Activated T-cell treated with anti-CD3 and anti-CD28 coated beads for 24 hours (primary cell): ENCODE measurements at places on chromosomes 7 and 10.
A peak's percentile ranks its signal among the peaks of the same experiment; 100 is the strongest.

GRCh38 chr10:78623578-78624215 lies 445.1 kb upstream of the ZMIZ1 start:
- DNase-seq = no peak

DNA sequence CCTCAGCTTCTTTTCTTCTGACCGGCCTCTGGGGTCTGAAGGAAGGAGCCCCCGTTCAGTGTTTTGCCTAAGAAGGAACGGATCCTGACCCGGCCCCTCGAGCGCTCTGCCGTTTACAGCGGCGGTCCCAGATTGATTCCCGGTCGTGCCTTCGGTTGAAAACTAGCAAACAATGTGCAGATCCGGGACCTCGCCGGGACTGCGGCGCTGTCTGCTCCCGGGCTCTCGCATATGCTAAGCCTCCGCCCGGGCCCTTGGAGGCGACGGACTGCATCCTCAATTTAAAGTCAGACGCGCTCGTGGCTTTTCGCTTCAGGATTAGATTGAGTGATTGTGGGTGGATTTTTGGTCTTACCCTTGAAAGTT lies 559 bp downstream of the DBF4 start:
- DNase-seq = peak; percentile 43

DNA sequence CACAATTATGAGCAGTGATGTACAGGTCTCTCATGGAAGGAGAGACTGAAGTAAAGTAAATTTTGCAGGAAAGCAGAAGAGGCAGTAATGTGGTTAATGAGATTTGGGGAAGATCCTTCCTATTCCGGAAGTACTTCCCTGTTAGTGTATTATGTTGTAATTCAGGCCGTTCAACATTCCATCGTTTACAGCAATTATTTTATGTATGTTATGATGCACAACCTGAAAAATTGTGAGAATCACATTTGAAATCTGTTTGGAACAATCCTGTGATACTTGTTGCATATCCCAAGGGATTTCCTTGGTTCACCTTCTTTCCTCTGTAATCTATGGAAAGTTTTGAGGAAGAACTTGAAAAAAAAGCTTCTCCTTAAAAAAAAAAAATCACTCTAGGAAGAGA lies 247.8 kb downstream of the SEMA3A start:
- DNase-seq = no peak

GRCh38 chr7:94160719-94161435 lies 156.7 kb upstream of the BET1 start:
- no peak for DNase-seq

DNA sequence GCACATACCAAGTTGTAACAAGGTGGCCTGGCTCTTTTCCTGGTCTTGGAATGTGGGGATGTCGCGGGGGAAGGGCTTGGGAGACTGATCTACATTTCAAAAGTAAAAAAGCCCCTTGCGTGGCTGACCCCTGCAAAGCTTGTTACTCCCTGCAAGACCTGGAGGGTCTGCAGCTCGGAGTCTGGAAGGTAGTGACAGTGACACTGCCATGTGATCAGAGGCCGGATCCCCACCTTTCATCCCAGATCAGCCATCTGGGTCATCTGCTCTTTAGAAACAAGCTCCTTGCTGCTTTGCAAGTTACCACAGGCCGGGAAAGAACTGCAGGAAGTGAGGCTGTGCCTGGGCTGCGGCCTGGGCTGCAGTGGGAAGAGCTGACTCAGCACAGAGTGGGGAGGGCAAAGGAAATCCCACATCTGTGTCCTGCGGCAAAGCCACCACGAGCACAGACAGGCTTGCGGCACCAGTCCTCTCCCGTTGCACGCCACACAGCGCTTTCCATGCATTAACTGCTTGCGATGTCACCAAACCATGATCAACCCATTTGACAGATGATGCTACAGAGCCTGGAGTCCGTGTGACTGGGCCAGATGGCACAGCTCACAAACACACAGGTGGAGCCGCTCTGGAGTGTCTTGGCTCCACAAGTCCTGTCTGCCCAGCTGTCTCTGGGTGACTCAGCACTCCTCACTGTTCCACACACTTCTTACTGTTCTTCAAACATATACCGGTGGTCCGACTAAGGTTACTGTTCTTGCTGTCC lies 97.7 kb downstream of the SH3PXD2A start:
- peak; percentile 66 for DNase-seq

DNA sequence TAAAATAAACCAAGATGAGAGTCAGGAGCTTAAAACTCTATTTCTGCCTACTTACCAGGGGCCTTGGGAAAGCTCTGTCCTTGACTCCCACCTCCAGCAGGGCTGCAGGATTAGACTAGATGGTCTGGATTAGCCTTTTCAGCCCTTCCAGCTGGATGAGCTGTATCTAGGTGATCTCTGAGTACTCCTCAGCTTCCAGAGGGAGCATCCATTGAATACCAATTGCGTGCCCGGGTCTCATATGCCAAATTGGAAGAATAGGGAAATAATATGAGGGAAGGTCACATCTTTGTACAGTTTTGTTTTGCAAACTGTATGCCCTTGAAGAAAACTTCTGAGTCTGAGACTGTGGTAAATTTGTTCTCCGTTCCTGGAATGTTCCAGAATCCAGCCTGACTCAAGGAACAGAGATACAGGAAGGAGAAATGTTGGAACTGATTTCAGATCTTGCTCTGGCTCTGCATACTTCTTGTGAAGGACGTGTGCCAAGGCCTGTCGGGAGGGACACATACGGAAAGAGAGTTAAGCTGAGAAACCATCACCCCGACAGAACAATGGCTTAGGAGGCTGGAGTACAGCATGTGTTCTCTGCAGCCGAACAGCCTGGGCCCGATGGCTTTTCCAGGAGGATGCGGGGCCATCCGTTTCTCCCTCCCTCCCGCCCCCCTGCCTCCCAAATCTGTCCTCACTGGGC lies 44.9 kb downstream of the MINDY4 start:
- DNase-seq = no peak

- no peak for DNase-seq
Observed at GRCh38 chr10:4217653-4218052, 432.6 kb upstream of the KLF6 start.
